NCI-H524 (cell line): ENCODE measurements at places on chromosomes 7 and 10.

DNA sequence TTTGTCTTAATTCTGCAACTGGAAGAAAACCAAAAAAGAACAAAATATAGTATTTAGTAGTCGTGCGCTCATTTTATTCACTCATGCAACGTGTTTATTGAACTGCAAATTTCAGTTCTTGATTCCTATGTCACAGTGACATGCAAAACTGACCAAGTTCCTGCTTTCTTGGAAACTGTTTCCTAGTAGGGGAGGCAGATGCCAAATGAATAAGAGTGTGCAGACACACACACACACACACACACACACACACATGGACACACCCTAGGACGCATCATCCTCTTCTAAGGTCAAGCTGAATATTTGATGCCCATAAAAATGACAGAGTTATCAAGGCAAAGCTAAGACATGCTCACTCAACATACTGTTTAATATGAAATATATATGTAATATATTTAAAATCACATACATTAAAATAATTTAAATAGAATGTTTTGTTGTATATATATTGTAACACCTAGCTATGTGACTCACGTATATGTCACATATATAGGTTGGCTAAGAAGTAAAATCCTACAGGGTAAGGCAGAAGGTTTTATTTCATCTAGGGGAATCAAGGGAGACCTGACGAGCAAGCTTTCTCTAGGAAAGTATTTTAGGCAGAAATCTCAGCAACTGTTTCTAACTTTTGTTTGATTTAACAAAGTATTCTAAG lies 79.6 kb downstream of the SVIL start:
- DNase-seq, result no peak

GRCh38 chr10:131273476-131273875 lies 38.0 kb downstream of the TCERG1L start:
- no peak for DNase-seq

DNA sequence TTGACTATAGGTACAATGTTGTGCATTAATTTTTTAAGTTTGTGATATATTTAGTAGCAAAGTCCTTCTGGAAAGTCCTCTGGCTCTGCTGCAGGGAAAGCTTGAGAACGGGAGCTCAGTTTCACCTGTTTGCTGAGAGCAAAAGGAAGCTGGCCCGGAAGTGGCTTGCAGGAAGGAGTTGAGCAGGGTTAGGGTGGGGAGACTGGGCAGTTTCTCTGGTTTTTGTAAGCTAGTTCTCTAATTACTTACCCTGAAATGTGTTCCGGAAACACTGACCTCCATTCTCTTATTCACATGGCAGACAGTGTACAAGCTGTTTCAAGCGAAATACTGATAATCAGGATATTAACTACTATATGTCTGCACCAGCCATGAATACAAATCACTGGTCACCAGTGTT lies 22.3 kb downstream of the MAP3K8 start:
- no peak for DNase-seq

DNA sequence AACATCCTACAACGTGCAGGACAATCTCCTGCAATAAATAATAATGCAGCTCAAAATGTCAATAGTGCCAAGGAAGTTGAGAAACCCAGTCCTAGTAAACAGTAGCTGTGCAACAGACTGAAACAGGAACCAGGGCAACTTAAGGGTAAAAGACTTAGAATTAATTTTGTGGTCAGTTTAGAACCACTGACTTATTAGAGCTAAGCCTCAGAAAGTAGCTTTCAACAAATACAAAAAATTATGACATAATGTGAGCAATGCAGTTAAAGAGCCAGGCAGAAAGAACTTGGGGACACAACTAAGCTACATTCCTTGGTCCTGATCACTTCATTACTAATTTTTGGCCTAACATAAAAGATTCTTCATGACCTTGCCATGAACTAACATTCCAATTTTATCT lies 195.4 kb downstream of the MACC1 start:
- no peak for DNase-seq

DNA sequence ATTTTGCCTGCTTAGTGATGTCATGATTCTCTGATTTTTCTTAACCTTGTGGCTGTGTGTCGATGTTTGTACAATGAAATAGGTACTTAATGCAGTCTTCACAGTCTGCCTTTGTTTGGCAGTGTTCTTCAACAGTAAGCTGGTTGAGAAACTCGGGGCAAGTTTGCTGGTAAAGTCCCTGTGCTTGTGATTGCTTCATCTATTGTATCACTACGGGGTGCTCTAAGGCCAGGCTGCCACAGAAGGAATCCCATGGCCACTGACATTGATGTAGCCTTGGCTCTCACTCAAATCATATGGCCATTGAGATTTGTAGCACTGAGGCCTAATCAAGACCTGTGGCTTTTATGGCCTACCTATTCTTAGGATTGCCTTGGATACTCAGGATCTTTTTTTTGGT lies 33.5 kb upstream of the PRSS37 start:
- DNase-seq, result no peak

DNA sequence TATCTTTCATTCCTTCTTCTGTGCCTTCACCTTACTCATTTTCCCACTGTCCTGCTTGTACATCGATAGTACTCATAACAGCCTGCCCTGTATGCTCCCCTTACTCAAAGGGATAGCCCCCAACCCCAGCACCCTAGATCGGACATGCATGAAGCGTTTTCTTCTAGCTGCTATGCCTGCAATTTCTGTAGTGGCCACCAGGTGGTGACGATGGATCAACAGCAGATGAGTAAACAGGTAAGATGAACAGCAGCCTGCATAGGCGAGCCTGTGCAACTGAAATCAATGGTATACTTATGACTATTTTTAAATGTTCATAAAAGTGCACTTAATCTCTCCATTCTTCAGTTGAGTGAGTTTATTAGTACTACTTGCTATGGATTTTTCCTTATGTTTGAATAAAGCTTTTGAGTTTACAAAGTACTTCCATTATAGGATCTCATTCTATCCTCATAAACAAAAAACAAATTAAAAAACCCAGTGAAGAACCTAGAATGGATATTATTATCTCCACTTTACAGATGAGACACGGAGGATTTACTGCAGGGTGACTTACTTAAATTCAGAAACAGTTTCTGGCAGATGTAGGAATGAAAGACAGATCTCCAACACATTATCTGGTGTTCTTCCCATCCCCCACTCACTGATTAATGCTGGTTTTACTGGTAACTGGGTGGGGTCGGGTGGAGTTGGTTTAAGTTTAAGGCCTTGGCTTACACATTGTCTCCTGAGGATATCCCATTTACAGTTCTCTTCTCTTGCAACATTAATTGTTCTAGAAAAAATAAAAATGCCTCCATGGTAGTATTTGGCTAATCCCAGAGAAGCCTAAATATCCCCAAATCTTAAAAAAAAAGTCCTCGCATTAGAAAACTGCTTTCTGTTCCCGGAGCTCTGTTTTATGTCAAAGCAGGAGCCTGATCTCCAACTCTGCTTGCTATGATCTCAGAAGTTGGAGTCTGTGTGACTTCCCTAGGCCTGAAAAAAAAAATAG lies 222.1 kb downstream of the GLI3 start:
- DNase-seq, result no peak

DNA sequence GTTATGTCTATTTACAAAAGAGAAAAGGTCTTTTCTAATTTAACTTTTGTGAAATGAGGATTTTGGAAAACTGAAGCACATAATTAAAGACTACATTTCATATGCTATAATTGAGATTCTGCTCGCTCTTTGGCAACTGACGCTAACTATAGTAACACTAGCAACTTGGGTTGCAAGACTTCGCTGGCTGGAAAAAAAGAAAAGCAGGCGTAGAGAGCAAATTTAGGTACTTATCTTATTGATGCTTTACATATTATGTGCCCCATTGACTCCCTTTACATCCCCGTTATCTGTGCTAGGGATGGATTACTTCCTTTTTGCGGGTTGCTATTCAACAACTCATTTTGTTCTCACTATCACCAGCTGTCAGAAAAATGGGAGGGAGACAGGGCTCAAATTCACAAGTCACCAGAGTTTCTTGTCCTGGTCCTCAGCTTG lies 10.5 kb downstream of the SEMA3C start:
- DNase-seq, result peak; percentile 17
